ENCODE measurements at places on chromosomes 6 and 20. TPM values are rescaled to one million over a fixed set of nuclear protein-coding genes. Genes with fewer than 3 reads are reported as not detected.
A peak's percentile ranks its signal among the peaks of the same experiment; 100 is the strongest.

DNA sequence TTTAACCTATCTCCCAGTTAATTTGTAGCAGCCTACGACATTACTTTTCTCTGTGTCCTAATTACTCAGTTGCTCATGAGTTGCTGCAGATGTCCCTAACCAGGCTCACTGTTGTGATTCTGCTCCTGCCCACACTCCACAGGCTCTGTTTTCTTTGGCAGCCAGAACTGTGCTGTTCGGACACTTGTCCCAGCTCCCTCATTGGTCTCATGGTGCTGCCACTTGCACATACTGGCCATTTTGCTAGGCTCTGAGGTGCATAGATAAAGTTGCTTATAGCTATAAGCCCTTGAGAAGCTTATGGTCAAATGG is 55.0 kb downstream of the NOX3 start:
- no peak overlapping the region for H3K27ac ChIP-seq
- H3K4me1 ChIP-seq: no peaks in the 10 kb centered on the region
- H3K27me3 ChIP-seq: no peaks in the 10 kb centered on the region
- H3K4me3 ChIP-seq: no peak overlapping the region
- H3K36me3 ChIP-seq: no peaks in the 10 kb centered on the region

GRCh38 chr6:34568341-34569201 is 12.4 kb upstream of the SPDEF start:
- no peak overlapping the region for H3K27ac ChIP-seq
- no peaks in the 10 kb centered on the region for H3K36me3 ChIP-seq
- no peak for DNase-seq
- H3K27me3 ChIP-seq: no peaks in the 10 kb centered on the region

GRCh38 chr6:30163918-30164654 is 740 bp downstream of the TRIM15 start:
- H3K4me1 ChIP-seq: no peaks in the 10 kb centered on the region
- no peaks in the 10 kb centered on the region for H3K36me3 ChIP-seq
- no peak overlapping the region for H3K4me3 ChIP-seq
- peaks cover 36% of the 10 kb centered on the region for H3K27me3 ChIP-seq
- no peak for DNase-seq

DNA sequence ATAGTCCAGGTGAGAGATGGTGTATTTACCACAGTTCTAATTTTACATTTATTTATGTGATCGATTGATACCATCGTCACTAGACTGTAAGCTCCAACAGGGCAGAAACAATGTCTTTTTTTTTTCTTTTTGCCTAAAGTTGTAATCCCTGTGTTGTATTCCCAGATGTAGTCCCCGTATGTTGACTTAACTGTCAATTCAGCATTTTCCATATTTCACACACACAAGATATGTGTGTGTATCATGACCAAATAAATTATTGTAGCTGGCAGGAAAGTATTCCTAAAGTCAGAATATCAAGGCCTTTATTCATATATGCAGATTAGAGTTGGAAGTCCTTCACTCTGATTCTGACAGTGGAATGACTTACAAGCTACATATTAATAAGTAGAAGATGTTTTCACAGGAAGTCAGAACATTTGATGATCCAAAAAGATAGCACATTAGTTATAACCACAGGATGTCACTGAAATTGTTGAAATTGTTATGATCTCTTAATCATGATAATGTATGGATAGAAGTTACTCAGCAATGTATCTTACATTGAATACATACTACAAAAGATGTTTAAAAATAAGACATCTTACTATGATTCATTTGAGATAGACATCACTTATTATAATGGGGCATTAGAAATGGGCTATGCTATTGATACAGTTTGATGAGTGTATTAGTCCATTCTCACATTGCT is 10.6 kb downstream of the RNF182 start:
- H3K27me3 ChIP-seq: no peaks in the 10 kb centered on the region
- H3K27ac ChIP-seq: no peak overlapping the region
- H3K4me1 ChIP-seq: no peaks in the 10 kb centered on the region
- H3K4me3 ChIP-seq: no peak overlapping the region
- no peaks in the 10 kb centered on the region for H3K36me3 ChIP-seq
- no peak for DNase-seq

GRCh38 chr6:116542426-116542825 is 3.1 kb downstream of the TRAPPC3L start:
- no peak overlapping the region for H3K27ac ChIP-seq
- peaks cover 16% of the 10 kb centered on the region for H3K27me3 ChIP-seq
- no peak overlapping the region for H3K4me3 ChIP-seq
- no peaks in the 10 kb centered on the region for H3K4me1 ChIP-seq
- no peak for DNase-seq
- no peaks in the 10 kb centered on the region for H3K36me3 ChIP-seq

GRCh38 chr6:107707346-107708275 is 116.5 kb downstream of the SCML4 start:
- H3K4me1 ChIP-seq: peaks cover 5% of the 10 kb centered on the region
- no peaks in the 10 kb centered on the region for H3K27me3 ChIP-seq
- no peak overlapping the region for H3K4me3 ChIP-seq
- H3K27ac ChIP-seq: no peak overlapping the region

DNA sequence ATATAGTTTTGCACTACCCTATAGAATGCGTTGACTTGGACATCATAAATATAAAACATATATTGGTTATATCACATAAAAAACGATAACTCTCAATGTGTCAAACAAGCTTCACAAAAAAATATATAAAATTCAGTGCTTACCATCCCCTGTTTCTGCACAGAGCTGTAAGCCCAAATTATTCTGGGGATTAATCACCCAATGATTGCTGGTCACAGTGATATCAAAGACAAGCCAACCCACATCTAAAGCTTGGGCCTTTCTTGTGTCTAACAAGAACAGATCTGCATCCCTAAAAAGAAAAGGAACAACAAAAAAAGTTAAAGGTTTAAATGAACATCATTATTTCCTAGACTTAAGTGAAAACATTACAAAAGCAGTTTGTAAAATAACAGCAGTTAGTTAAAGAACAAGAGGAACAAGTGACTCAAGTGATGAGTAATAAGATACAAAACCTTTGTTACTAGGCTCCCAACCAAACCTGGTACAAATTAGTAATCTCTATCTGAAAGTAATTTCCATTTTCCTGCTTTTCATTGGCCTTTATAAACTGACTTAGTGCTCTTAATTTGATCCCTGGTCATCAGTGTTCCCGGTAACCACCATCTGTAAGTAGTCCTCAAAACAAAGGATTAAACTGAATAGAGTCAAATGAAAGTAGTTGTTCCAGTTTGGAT is 81.1 kb downstream of the BMP5 start:
- no peak for DNase-seq
- H3K27me3 ChIP-seq: no peaks in the 10 kb centered on the region
- peaks cover 7% of the 10 kb centered on the region for H3K4me1 ChIP-seq
- H3K4me3 ChIP-seq: no peak overlapping the region
- H3K36me3 ChIP-seq: peaks cover 34% of the 10 kb centered on the region

DNA sequence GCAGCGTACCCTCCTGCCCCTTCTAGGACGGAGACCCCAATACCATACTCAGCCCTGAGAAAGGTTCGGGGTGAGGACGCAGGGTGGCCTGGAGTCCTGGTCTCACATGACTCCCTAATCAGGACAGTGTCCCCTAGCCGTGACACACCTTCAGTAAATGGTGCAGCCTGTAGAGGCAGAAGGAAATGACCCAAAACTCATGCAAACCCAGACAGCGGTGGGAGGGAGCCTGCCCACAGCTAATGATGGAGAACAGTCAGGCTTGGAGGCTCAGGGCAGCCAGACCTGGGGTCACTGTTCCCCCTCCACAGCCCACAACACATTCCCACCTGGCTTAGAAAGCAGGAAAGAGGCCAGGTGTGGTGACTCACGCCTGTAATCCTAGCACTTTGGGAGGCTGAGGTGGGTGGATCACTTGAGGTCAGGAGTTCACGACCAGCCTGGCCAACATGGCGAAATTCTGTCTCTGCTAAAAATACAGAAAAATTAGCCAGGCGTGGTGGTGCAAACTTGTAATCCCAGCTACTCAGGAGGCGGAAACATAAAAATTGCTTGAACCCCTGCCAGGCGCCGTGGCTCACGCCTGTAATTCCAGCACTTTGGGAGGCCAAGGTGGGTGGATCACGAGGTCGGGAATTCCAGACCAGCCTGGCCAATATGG is 8.8 kb upstream of the HMGA1 start:
- H3K27me3 ChIP-seq: no peaks in the 10 kb centered on the region
- DNase-seq: no peak
- H3K27ac ChIP-seq: no peak overlapping the region
- peaks cover 13% of the 10 kb centered on the region for H3K4me1 ChIP-seq

GRCh38 chr20:14761903-14762302 is 424.5 kb upstream of the FLRT3 start:
- no peak overlapping the region for H3K27ac ChIP-seq
- H3K27me3 ChIP-seq: peaks cover 4% of the 10 kb centered on the region
- peaks cover 7% of the 10 kb centered on the region for H3K4me1 ChIP-seq
- DNase-seq: no peak
- no peak overlapping the region for H3K4me3 ChIP-seq

DNA sequence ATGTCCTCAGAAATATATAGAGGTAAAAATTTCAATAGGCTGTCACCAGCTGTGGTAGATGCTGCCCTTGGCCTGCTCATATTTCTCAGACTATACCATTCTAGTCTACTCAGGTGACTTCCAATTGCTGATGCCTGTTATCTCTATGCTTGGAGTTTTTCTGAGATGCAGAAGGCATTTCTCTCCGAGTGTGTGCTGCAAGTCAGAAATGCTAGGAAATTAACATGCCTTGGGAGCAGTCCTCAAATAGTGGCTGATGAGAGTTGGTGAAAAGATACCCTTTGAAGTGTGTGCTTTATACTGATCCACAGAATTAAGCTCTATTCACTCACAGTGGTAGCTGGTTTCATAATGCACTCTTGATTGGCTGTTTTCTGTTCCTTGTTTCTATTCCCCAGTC is 43.2 kb upstream of the PKIB start:
- DNase-seq: no peak
- H3K27ac ChIP-seq: no peak overlapping the region
- no peaks in the 10 kb centered on the region for H3K36me3 ChIP-seq
- H3K4me1 ChIP-seq: no peaks in the 10 kb centered on the region

BANF2 gene
- not detected for total RNA-seq

GRCh38 chr20:5220321-5221060 is 93.7 kb downstream of the CDS2 start:
- no peaks in the 10 kb centered on the region for H3K27me3 ChIP-seq
- H3K4me3 ChIP-seq: no peak overlapping the region
- no peak overlapping the region for H3K27ac ChIP-seq
- DNase-seq: no peak
- H3K36me3 ChIP-seq: no peaks in the 10 kb centered on the region

- H3K4me1 ChIP-seq: no peaks in the 10 kb centered on the region
- H3K27ac ChIP-seq: no peak overlapping the region
- DNase-seq: no peak
These were observed 78.3 kb upstream of the MMS22L start for GRCh38 chr6:97361286-97361685.

DNA sequence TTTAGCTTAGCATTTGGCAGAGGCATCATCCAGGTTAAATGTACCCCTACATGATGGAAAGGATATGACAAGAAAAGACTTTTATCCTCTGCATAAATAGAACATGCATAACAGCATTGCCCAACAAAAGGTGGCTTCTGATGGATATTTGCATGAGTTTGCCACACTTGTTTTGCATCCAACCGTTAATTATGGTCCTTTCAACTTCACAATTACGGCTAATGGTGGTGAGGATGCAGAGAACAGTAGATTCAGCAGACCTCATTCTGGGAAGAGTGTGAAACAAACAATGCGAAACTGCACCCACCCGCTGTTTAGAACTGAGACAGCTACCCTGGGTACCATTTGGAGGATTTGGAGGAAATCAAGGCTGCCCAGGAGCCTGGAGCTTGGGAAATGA is 690.9 kb upstream of the CHD6 start:
- H3K27me3 ChIP-seq: no peaks in the 10 kb centered on the region
- no peak overlapping the region for H3K4me3 ChIP-seq
- no peaks in the 10 kb centered on the region for H3K36me3 ChIP-seq
- no peak overlapping the region for H3K27ac ChIP-seq

ZBP1 gene
- total RNA-seq: not detected

ACSS1 gene
- not detected for total RNA-seq

- no peak overlapping the region for H3K27ac ChIP-seq
- no peaks in the 10 kb centered on the region for H3K36me3 ChIP-seq
- H3K27me3 ChIP-seq: peaks cover 15% of the 10 kb centered on the region
- H3K4me3 ChIP-seq: no peak overlapping the region
These were observed 14.9 kb upstream of the HLA-DRA start for GRCh38 chr6:32424589-32425300.

DNA sequence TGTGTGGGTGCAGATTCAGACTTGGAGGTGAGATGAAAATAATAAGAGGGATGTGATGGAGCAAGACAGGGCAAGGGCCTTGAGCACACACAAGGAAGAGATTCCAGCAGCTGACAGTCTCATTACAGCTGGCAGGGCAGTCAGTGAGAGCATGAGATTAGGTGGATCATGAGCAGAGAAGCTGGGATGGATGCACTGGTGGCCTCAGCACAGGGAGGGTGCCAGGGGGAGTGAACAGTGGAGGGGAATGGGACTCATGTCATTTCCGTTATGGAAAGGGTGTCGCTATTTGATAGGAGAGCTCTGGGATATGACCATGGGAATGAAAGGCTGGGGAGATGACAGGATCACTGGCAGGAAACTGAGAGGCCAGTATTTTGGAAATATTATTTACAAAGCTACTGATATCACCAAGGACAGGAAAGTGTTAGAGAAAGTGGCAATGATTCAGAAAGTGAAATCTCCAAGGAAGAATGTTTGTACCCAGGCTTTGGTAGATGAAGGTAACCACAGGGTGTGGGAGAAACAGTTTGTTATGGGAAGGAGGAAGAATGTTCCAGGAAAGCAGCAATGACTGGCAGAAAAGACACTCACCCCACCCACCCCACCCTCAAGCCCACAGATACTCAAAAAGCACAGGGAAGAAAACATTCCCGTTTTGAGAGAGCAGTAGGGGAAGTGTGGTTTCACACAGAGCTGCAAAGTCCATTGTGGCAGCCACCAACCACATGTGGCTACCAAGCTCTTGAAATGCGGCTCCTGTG is 214.7 kb upstream of the PROKR2 start:
- no peaks in the 10 kb centered on the region for H3K4me1 ChIP-seq
- no peaks in the 10 kb centered on the region for H3K27me3 ChIP-seq
- no peak for DNase-seq
- no peak overlapping the region for H3K27ac ChIP-seq
- H3K36me3 ChIP-seq: no peaks in the 10 kb centered on the region

DNA sequence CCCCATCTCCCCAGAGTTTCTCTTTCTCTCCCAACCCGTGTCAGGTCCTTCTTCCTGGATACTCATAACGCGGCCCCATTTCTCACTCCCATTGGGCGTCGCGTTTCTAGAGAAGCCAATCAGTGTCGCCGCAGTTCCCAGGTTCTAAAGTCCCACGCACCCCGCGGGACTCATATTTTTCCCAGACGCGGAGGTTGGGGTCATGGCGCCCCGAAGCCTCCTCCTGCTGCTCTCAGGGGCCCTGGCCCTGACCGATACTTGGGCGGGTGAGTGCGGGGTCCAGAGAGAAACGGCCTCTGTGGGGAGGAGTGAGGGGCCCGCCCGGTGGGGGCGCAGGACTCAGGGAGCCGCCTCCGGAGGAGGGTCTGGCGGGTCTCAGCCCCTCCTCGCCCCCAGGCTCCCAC is at the start of gene HLA-F:
TSS of gene HLA-F (plus strand) at position 173 of the 404 bp plus-strand sequence. CDS start at position 203, 30 bp downstream.
- H3K4me3 ChIP-seq: peak within 1 kb of the TSS; percentile 44
- H3K36me3 ChIP-seq: no peaks in the 10 kb centered on the region
- no peak within 1 kb of the TSS for H3K27ac ChIP-seq
- H3K4me1 ChIP-seq: no peaks in the 10 kb centered on the region
- peaks cover 71% of the 10 kb centered on the region for H3K27me3 ChIP-seq
- peak; percentile 81 for DNase-seq

GRCh38 chr6:145904391-145904790 is 59.8 kb downstream of the SHPRH start:
- H3K27me3 ChIP-seq: no peaks in the 10 kb centered on the region
- DNase-seq: no peak
- H3K4me3 ChIP-seq: no peak overlapping the region

CLVS2 gene
- 0.04 TPM for total RNA-seq
